ENCODE measurements at places on chromosomes 2 and 18. TPM values are rescaled to one million over a fixed set of nuclear protein-coding genes. Genes with fewer than 3 reads are reported as not detected.

Gene ZNF514
- total RNA-seq = 19.0 TPM

GRCh38 chr2:170917219-170917913, 11.7 kb upstream of the GORASP2 start:
- DNase-seq = no peak

Gene PROKR1
- 0.05 TPM for total RNA-seq

DNA sequence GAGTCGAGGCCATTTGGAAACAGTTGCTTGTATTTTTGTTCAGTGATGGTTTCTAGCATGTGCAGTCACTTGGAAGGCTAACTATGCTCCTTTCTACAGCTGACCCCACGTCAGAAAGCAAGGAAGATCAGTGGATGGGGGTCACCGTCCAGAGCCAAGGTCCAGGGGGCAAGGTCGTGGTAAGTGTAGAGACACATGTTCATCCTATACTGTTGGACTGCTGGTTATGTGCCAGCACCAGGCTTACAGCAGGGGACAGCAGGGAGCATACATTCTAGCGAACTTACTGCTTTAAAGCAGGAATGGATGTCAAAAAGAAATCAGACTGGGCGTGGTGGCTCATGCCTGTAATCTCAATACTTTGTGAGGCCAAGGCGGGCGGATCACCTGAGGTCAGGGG, 40.0 kb downstream of the ITGA6 start:
- no peak for DNase-seq

GRCh38 chr18:69705987-69706386, 241.7 kb downstream of the CD226 start:
- no peak for DNase-seq

Gene LAMA3
- total RNA-seq = not detected

DNA sequence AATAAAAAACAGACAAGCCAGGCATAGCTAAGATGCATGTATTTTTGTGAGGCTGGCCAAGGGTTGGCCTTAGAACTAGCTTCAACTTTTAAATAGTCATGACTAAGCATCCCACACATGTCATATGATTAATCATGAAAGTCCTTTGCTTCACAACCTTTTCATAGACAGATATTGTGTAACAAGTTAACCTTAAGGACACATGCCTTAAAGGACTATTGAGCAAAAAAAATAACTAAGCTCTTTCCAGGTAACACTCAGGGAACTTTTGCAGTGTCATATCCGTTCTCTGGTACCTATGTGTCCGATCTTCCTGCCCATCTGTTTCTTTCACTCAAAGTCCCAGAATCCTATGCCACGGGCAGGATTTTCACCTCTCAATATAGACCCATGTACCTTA, 498.4 kb downstream of the STK39 start:
- no peak for DNase-seq

DNA sequence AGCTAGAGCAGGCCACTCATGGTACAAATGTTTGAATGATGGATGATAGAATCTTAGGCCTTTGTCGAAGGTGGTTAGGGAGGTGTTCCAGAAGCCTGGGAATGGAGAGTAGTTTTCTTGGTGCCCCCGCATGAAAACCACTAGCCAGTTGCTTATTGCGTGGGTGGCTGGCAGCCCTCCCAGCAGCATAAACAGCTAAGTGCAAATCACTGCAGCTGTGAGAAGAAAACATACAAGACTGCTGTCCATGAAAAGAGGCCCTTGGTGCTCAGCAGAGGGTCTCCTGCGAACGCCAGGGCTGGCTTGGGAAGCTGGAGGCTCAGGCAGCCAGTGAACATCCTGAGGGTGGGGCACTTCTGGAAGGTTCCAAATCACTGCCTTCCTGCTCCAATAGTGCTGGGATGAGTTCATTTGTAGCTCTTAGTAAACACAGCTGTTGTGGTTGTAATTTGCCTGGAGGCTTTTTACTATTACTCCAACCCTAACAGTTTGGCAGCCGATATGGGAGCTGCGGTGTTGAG, 118.8 kb downstream of the MGAT5 start:
- DNase-seq = no peak

GRCh38 chr2:8882094-8882493, 44.7 kb upstream of the KIDINS220 start:
- DNase-seq = no peak

- no peak for DNase-seq
These were observed 245.0 kb downstream of the PTGR3 start for GRCh38 chr18:74963820-74964446.

GRCh38 chr2:100059638-100060037, 82.8 kb downstream of the AFF3 start:
- no peak for DNase-seq

DNA sequence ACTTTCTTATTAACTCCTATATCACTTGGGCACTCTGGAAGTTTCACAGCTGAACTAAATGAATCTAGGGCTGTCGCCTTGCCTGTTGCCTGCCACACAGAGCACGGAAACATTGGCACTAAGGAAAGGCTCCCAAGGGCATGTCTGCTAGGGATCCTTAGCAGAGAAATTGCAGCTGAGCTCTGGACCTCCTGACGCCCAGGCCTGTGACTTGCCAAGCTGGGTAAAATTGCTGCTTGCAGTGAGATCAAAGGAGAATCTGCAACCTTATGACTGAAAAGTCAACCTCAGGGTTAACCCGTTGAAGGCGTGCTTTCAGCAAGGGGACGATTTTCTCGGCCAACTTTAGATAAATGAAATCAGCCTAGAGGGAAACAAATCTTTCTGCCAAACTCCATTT, 189.8 kb downstream of the NCK2 start:
- no peak for DNase-seq

DNA sequence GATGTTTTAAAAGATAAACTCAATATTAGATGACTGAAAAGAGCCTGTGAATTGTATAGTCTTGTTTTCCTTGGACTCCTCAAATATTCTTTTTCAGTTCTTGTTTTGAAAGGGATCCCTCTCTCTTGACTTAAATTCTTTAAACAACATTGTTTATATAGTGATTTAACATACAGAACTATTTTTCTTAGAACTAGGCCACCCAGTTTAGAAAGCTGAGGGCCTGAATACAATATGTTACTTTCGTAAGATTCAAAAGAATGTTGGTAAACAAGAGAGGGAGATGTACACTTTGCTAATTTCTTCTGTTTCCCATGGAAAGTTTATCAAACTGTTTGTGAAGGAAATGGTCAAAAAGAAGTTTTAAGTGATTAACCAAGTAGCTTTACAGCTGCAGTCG, 5.5 kb upstream of the TSPYL6 start:
- DNase-seq = no peak

- DNase-seq = no peak
These were observed 107.7 kb downstream of the NFATC1 start for GRCh38 chr18:79503406-79503805.

- no peak for DNase-seq
These were observed 22.0 kb downstream of the SPP2 start for GRCh38 chr2:234072454-234072853.

GRCh38 chr18:54251606-54252390, 17.5 kb upstream of the POLI start:
- no peak for DNase-seq

DNA sequence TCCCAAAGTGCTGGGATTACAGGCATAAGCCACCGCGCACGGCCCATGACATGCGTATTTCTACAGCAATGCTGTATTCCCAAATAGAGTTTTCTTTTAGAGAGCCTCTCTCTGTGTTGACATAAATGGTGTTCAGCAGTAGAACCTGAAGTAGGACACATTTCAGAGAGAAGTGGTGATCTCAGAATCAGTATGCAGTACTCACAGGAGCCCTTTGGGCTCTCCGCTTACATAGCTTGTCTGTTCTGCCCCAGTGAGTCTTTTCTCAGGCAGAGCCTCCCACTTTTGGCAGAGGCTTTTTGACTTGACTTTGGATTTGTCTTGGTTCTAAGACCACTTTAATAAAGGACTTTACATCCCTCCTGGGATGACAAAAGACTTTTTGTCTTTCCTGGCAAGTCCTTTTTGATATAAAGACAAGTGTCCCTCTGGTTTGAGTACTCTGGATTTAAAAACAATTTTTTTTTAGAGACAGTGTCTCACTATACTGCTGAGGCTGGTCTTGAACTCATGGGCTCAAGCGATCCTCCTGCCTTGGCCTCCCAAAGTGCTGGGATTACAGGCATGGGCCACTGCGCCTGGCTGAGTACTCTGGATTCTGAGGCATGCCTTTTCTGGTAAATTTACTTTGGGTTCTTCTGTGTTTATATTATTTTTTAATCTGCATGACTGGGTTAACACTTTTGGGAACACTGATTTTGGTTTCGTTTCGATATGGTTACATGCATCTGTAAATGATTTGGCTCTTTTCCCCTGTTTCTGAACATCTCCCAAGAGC, 113.3 kb downstream of the SMAD2 start:
- DNase-seq = no peak

DNA sequence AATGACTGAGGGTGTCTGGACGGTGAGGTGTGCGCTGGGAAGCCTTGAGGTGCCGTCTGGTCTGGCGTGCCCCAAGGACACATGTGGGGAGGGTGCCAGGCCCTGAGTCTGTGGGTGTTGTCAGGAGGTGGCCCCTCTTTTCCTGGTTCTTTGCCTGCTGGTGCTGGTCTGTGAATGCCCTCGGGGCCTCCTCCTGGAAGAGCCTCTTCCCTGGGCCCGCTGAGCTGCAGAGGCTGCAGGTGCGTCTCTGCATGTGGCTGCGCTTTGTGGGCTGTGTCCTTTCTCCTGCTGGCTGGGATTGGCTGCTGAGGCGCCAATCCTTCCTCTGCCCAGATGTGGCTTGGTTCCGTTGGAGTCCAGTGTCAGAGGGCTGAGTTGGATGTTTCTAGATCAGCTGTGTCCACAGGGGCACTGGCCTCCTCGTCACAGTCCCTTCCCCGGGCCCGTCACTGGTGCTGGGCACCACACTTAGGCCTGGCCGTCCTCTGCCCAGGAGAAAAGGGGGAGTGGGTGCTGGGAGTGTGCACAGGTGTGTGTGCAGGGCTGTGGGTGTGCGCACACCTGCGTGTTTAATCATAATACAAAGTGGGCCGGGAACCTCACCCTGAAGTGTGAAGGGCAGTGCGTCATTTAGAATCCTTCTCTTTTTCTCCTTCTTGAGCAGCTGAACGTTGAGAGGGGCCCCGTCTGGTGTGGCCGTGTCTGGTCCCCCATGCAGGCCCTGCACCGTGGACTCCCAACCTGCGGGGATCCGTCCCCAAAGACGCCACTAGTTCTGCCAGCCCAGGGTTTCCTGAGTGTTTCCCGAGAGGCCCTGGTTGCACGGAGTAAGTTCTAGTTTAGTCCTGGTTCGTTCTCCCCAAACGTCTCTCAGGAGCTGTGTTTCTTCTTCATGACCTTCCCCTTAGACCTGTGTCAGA, 35.5 kb downstream of the RTP5 start:
- DNase-seq = peak; percentile 0

Gene MROH2A
- not detected for total RNA-seq

DNA sequence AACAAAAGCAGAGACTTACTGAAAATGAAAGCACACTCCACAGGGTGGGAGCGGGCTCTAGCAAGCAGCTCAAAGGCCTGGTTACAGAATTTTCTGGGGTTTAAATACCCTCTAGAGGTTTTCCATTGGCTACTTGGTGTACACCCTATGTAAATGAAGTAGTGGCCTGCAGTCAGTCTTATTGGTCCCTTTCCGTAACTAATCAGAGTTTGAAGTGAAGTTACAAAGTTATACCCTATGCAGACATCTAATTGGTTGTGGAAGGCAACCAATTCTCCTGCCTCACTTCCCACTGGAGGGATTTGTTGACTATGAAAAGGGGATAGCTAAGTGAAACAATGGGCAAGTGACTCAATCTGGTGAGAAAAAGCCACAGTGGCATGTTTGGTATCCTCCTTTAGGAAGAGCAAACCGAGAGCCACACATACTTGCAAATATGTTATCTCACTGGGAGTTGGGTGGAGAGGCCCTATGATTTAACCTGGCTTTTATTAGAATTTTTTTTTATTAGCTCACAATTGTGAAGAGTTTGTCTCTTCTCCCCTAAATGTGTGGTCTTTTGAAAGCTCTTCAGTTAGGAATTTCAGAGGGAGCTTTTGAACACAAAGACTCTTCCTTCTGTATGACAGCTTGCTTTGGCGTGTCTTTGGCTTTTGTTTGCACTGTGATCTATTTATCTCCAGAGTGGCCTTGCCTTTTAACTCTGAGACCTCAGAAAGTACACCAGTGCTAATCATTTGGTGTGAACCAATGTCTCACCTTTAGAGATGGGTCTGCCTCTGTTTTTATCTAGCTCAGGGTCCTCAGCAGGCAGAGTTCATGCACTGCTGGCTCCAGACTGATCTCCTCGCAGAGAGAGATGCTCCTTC, 69.6 kb downstream of the MAP4K4 start:
- no peak for DNase-seq

DNA sequence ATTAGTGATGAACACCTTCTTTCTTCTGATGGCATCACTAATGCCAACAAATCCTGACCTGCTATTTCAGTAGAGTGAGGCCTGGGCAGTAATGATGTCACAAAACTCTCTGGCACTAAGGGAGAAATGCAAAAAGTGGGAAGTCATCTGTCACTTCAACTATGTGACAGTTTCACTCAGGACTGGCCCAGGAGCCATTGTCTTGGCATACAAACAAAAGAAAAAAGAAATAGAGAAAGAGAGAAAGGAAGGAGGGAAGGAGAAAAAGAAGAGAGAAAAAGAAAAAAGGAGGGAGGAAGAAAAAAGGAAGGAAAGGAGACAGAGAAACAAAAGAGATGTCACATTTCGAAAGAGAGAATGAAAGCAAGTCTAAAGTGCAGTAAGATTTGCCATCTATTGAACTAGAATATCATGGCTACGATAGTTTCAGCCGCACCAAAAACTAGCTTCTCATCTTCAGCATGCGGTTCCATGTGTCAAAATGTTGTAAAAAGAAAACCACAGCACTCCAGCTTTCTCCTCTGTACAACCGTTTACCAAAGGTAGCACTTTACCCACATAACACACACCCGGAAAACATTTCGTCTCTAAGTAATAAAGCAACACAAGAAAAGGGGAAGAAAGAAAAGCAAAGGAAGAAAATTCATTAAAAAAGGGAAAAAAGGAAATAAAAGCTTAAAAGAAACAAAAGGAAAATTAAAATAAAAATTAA, 50.1 kb downstream of the CD226 start:
- DNase-seq = no peak

Data from activated B cell treated with CpG ODN at 0.5 μM for 24 hours (primary cell).